Renal cortical epithelial cell (primary cell): ENCODE measurements at places on chromosomes 16 and 17. TPM values are rescaled to one million over a fixed set of nuclear protein-coding genes. Genes with fewer than 3 reads are reported as not detected.

TBC1D3C gene
- not detected in 2 replicates for total RNA-seq

REXO5 gene
- 3.8 and 4.2 TPM in 2 replicates for total RNA-seq

SDR42E1 gene
- 17.9 and 20.8 TPM in 2 replicates for total RNA-seq

DNA sequence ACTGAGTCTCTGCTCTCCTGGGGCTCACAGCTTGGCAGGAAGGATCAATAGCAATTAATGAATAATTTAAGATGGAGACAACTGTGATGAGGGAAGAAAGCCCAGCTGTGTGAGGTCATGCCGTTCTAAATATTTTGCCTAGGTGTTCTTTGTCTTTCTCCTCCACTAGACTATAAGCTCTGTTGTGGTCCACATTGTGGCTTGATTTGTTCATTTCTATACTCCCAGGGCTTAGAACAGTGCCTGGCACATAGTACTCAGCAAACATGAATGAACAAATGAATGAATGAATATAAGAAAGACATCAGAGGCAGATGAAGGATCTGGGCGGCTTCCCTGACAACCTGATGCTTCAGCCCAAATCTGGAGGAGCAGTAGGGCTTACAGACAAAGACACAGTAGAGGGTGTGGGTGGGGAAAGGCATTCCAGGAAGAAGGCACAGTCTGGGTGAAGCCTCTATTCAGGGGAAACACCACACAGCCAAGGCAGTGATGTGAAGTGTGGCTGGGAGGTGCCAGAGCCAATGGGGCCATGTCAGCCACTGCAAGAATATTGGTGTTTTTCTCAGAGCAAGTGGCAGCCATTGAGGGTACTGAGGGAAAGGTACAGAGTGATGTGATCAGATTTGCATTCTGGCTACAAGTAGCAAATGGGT is 8.3 kb downstream of the CDH13 start:
- no peak for DNase-seq

DNA sequence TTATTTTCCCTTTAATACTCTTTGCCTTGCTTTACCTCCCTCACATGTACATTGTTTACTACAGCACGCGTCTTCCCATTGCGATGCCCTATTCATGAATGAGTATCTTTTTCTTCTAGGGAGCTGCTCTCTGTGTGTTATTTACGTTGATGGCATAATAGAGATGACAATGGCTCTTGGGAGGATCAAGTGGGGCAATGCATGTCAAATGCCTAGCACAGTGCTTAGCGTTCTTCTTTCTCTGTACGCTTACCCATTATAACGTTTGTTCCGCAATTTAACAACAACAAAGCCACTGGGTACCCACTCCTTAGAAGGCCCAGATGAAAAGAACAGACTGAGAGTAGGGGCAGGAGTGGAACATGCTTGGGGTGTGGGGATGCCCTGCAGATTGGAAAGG is 271.6 kb upstream of the TNRC6C start:
- no peak for DNase-seq

DNA sequence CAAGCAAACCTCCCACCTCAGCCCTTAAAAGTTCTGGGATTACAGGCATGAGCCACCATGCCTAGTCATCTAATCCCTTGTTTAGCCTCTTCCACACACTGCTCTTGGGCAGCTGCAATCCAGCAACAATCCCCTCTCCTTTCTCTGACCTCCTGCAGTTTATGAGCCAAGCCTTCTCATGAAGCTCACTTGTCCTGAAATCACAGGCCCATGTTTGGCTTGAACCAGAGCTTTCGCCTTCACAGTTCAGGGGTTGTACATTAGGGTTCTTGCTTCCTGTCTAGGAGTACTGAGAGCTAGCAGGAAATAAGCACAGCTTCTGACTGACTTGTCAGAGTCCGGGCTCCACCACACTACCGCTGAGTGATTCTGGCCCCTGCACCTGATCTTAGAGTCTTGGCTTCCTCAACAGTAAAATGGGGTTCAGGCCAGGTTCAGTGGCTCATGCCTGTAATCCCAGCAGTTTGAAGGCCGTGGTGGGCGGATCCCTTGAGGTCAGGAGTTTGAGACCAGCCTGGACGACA is 16.3 kb downstream of the ERAL1 start:
- DNase-seq = no peak

DNA sequence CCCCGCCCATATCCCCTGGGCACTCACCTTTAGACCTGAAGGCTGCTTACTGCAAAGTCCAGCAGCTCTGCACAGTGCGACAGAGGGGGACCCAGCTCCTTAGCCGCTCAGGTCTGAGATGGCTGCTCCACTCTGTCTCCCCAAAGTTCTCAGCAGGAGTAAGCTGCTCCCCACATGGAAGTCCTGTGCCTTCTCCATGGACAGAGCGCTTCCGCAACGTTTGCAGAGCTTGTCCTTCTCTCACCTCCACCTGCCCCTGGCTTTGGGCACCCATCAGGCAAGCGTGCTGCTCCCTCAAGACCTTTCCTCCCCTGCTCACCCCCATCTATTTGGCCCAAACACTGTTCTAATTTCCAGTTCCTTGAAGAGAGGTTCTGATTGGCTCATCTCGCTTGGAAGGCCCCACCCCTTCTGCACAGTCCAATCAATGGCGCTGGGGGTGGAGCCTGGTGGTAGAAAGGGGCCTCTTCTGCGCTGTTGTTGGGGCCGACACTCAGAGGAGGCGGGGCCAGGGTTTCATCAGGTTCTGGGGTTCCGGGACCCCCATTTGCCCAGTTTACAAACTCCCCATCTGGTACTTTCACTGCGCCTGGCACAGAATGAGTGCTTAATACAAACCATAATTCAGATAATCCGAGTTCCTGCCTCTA is 137.2 kb downstream of the CYLD start:
- no peak for DNase-seq

DNA sequence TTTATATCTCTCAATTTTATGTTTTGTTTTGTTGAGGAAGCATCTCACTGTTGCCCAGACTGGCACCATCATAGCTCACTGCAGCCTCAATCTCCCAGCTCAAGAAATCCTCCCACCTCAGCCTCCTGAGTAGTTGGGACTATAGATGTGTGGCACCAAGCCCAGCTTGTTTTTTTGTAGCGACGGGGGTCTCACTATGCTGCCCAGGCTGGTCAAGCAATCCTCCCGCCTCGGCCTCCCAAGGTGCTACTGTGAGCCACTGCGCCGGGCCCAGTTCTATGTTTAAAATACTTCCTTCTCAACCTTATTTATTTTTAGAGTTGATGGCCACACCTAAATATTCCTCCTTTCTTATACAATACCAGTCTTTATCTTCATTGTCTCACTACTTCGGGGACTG is 1.9 kb upstream of the NFE2L1 start:
- no peak for DNase-seq

DNA sequence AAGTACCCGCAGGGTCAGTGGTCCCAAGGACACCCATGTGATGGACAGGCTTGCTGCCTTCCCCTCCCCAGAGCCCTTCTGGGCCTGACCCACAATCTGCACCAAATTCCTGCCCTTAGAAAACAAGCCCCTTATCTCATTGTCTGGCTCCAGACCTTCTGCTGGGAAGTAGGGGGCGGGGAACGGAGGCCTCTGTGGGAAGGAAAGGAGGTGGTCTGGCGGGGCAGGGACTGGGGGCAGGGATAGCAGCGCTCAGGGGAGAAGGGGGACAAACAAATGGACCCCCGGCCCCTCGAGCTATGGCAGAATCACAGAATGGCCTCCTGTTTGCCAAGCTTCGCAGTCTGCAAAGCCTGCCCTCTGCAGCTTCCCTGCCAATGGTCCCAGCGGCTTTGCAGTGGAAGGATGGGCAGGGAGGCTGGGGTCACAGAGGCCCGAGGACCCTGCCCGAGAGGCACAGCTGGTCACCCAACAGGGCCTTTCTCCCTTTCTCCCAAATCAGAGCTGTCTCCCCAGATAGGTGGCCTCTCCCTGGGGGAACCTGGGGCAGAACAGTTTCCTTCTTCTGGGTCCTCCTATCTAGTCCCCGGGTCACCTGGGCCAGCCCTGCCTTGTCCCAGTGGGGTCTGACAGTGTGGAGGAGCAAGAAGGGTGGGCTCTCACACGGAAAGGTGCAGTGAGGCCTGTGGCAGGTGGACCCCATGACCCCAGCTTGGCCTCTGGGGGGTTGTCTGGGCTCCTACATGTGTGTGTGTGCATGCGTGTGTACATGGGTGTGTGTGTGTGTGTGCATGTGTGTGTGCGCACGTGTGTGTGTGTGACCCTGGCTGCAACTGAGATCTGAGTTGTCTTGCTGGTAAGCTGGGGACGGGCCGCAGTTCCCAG is 25.5 kb downstream of the TMEM235 start:
- DNase-seq = no peak

DNA sequence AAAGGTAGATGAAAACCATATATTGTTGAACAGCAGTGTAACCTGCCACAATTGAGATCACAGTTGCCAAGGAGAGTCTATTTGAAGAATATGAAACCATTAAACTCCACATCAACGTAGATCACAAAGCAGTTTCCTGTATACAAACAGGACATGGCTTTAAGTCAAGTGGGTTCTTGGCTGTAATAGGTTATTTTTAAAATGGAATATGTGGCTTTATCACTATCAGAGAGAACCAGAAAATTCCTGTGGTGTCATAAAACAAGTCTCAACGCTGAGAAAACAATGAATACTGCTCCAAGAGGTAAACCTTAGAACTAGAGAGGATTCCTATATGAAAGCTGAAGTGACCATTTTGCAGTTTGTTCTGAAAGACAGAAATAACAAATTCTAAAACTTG is 999.7 kb downstream of the CDH11 start:
- peak; percentile 1 for DNase-seq

DNA sequence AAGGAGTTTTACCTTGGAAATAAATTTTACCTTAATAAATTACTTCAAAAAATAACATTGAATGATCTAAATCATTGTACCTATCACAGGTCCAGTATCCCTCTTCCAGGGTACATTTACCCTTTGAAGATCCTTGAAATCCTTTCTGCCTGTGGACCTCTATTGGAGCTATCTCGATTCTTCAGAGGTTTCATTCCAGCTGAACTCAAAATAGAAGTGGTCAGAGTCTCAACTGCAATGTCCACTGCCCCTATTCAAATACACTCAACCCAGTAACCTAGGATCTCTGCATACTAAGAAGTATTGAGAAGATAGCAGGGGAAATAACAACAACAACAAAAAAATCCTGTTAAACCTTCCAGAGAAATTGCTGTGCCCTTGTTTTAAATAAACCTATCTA is 9.3 kb downstream of the ABCA5 start:
- DNase-seq = no peak

GRCh38 chr16:1291576-1291974 is 17.9 kb upstream of the UBE2I start:
- DNase-seq = no peak

DNA sequence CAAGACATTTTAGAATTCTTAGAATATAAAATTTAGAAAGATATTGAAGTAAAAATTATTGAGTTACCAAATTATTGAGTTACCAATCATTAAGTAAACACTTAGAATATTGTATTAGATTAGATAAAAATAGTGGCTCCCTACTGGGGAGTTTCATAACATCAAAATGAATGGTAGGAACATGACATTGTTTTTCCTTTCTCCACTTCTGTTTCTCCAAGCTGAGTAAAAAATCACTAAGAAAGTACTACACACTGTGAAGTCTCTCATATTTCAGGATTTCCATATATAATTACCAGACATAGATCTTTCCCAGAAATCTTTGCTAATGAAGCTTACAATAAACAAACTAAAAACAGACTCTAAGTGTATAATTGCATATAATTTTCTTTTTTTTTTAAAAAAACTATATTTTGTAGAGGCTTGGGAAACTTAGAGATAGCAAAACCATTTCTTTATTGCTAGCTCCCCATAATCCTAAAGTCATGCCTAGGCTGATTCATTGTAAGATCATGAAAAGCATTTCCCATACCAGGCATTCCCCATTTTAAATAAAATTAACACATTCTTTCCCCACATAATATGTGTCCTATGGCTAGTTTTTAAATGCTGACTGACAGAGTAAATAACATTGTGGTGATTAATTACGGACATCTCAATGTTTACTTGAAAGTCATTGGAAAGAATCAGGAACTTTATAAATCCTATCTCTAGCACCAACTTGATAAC is 1408.7 kb upstream of the GOT2 start:
- DNase-seq = no peak
